ENCODE measurements at places on chromosomes 7 and 10.

DNA sequence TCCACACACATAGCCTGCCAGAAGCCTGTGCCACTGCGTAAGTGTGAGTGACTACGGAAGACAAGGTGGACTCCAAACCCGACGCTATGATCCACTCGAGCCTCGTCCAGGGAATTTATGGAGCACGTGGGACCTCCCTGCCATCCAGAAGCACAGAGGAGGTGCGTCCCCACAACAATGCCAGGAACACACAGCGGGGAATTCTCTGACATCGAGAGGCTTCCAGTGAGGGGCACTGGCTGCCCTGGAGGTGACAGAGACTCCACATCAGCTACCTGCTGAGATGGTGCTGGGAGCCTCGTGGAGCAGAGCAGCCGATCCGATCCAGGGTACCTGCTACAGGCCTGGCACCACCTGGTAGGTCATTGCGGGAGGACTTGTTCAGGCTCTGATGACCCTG is 72.2 kb upstream of the INSIG1 start:
- no peak for DNase-seq

- DNase-seq, result no peak
These were observed 229.5 kb upstream of the PLXNA4 start for GRCh38 chr7:132805766-132806165.

DNA sequence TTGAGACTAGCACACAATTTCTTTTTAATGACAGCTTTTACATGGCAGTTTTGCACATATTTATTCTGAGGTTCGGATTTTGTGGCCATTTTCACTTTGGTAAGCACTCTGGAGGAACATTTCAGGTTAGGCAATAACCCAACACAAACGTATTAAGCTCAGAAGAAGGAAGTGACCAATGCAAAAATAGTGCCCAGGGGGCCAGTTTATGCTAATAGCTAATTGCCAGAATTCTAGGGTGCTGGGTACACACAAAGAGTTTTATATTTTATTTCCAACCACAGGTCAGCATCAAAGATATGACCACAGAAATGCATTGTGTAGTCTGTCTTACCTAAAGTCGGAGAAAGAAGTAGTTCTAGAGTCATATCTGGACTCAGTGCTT is 8.4 kb upstream of the AGR2 start:
- DNase-seq, result no peak

- no peak for DNase-seq
These were observed 123.6 kb downstream of the TCF7L2 start for GRCh38 chr10:113073549-113074189.

GRCh38 chr10:94320285-94320914 is 42.3 kb downstream of the NOC3L start:
- DNase-seq, result peak; percentile 22

- no peak for DNase-seq
These were observed 1.1 kb downstream of the TBX20 start for GRCh38 chr7:35252612-35253459.

DNA sequence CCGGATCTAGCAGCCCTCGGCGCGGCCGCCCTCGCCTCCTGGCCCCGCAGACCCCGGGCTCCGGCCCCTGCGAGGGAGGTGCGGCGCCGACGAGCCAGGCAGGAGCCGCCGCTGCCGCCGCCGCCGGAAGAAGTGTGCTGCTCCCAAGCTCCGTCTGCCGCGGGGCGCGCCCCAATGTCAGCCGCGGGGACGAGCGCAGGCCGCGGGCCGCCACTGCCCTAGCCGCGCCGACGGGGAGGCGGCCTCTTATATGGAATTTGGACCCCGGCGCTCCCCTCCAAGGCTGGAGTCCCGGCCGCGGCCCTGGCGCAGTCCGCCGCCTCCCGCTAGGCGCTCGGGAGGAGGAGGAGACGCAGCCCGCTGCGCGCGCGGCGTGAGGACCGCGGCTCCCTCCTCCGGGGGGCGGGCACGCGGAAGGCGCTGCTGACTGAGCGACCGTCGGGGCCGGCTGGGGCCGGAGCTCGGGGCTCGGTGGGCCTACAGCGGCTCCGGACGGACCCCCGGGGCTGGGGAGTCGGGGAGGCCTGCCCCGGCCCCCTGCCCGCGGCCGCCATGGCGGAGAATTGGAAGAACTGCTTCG is at the start of gene TRIM8:
TRIM8 (plus strand) TSS at position 414 of the 580 bp plus-strand sequence; CDS start at position 553, 139 bp downstream.
- DNase-seq, result no peak

- DNase-seq, result no peak
These were observed 9.4 kb downstream of the HNRNPF start for GRCh38 chr10:43399320-43400310.

GRCh38 chr7:27166531-27167505 is 1.5 kb upstream of the HOXA9 start:
- no peak for DNase-seq

DNA sequence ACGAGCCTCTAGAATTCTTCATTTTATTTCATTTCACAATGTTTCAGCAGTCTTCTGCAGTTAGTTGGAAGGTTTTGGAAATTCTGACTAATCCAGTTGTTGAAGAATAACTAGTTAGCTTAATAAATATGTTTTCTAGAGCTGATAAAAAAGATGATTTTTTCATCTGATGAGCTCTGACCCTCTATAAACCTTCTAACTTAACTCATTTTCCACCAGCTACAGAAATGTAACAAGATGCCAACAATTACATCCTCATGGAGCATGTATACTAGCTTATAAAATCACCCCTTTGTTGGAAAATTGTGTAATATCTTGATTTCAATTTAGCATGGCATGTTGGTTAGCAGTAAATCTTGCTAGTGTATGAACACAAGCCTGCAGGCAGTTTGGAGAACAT is 33.1 kb downstream of the KAT6B start:
- DNase-seq, result no peak

- no peak for DNase-seq
These were observed 186.8 kb upstream of the CXCL12 start for GRCh38 chr10:44571701-44572100.

GRCh38 chr10:63712717-63713115 is 191.5 kb downstream of the REEP3 start:
- no peak for DNase-seq

GRCh38 chr10:32961895-32962369 is 3.9 kb upstream of the ITGB1 start:
- no peak for DNase-seq

DNA sequence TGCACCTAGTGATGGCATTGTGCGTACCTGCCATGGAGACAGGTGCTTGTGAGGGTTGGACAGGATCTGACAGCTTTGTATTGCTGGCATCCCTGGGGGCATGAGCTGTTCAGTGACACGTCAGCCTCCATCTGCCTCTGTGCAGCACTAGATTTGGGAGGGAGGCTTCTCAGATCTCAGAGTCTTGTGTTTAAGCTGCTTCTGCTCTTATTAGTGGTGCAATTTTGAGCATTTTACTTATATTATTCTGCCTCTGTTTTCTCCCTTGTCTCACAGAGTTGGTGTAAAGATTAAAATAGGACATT is 5.1 kb downstream of the ARHGAP22 start:
- DNase-seq, result no peak

- DNase-seq, result no peak
These were observed 106.2 kb upstream of the SEMA3D start for GRCh38 chr7:85292908-85293576.

- no peak for DNase-seq
These were observed 4.3 kb downstream of the GPR22 start for GRCh38 chr7:107474104-107474521.

GRCh38 chr10:49023752-49024151 is 84.1 kb upstream of the LRRC18 start:
- no peak for DNase-seq

DNA sequence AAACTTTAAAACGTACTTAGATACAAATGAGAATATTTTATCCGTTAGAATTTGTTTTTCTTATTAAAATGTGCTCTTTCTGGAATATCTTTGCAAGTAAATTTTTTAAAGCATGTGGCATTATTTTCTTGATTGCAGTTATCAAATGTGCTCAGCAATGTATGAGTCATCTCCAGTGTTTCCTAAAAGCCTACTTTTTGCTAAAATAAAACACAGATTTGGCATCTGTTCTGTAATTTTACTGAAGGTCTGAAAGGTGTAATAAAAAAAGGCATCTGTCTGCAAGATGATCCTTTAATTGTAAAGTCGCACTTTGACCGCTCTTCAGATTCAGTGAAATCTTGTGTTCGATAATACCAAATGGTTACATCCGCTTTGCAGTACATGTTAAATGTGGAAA is 3.4 kb downstream of the GNAT3 start:
- DNase-seq, result no peak

DNA sequence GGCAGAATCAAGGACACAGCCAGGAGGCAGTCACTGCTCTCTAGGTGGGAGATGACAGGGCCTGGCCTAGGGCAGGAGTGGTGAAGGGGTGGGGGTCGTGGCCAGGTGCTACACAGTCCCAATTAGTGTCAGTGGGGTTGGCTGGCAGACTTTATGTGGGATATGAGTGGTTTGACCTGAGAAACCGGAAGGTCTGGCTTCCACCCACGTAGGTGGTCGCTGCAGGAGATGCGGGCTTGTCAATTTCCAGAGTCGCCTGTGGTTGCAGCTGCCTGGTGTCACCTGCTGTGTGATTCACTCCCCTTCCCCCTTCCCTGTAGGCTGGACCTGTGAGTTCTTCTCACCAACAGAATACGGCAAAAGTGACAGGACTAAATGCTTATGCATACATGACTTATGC is 124.3 kb downstream of the KLF6 start:
- DNase-seq, result no peak

- DNase-seq, result no peak
These were observed 108.8 kb downstream of the ADAM22 start for GRCh38 chr7:88042803-88043202.

GRCh38 chr7:14751461-14751860 is 151.1 kb downstream of the DGKB start:
- no peak for DNase-seq

DNA sequence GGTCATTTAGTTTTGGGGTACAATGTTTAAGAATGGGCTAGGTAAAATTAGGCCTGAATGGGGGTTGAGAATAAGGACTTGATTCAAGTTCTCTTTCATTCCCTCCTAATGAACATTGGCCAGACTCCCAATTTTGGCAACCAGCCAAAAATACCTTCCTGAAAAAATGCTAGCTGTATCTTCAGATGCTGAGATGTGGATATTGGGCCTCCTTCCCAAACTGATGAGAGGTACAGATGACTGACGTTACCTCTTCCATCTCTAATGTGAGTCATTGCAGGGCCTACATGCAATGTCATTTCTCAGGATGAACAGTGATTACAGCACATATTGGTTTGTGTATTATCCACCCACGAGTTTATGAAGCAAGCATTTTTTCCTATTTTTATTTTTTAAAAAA is 151.6 kb downstream of the SND1 start:
- no peak for DNase-seq

- no peak for DNase-seq
These were observed 36.7 kb downstream of the VOPP1 start for GRCh38 chr7:55535617-55536016.

- DNase-seq, result peak; percentile 25
These were observed 25.8 kb downstream of the TES start for GRCh38 chr7:116236020-116236630.

DNA sequence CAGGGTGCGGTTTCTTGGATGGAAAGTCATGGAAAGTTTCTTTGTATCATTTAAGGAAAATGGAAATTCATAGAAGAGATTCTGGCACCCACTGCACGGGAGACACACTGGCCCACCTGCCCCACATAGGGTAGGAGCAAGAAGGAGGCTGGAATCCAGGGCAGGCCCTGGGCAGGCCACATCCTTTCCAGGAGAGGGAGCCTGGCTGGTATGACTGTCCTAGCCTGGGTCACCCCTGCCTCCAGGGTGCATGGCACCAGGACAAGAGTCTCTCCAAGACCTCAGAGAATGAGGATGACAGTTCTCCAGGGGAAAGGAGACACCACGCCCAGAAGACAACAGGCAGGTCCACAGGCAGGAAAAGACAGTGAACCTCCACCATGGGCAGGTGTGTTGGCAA is 297.2 kb downstream of the TCERG1L start:
- no peak for DNase-seq

GRCh38 chr10:125624800-125625199 is 58.2 kb downstream of the TEX36 start:
- no peak for DNase-seq

GRCh38 chr10:119758448-119759195 is 32.8 kb downstream of the INPP5F start:
- no peak for DNase-seq

DNA sequence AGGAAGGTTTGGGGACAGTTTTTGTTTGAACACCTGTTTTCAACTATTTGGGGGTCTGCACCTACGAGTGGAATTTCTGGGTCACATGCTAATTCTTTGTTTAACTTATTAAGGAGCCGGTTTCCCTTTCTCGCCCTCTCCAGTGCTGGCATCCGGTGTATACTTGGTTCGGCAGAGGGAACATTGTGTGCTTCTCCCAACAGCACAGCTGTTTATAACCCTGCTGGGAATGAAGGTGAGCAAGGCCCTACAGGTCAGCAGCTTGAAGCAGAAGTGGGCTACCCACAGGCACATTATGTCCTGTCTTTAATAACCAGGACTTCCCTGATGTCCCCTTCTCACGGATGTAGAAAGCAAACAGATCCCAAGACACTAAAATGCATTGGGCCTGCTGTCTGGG is 87.5 kb upstream of the PDCD4 start:
- no peak for DNase-seq

DNA sequence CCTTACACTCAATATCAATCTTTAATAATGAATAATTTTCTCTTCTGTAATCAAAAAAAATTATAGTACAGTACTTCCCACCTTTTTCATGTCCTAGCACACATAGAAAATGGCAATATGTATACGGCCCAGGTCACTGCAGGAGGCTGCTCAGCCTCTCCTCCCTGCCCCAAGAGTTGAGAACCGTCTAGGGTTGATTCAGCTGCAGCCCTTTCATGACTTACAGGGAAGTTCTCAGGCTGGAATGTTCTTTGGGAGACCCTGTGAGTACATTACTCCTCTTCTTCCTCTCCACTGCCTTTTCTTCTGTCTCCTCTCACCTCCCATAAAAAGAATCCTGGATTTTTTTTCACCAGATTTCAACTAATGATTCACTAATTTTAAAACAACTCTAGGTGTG is 180.0 kb downstream of the HDAC9 start:
- no peak for DNase-seq

DNA sequence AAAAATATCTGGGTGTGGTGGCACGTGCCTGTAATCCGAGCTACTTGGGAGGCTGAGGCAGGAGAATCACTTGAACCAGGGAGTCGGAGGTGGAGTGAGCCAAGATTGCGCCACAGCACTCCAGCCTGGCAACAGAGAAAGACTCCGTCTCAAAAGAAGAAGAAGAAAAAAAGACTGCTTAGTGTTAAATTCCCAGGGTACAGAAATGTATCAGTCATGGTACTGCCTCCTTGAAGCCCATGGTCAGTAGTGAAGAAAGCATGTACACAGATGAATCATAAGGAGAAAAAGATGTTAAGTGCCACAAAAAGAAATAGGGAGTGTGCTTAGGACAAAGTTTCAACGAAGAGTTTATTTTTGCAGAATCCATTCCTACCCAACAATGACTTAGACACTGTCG is 62.5 kb upstream of the KMT2E start:
- no peak for DNase-seq

- no peak for DNase-seq
These were observed 238.5 kb downstream of the SEMA3A start for GRCh38 chr7:83956104-83956503.

DNA sequence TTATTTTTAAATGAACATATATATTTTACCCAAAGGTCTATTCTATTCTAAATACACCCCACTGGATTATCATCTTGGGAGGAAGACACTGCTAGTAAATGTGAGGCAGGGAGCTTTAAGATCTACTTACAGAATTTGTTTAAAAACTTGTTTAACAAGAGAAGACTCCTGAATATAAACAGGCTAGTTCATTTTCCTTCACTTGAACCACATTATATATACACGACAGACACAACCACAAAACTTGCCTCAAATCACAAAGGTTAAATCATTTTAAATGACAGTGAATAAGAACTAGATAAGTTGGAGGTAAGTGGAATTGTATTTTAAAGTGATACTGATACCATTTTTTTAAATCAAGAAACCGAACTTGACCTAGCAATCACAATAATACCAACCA is 109.2 kb downstream of the ATE1 start:
- no peak for DNase-seq
